RWPE1 (cell line): ENCODE measurements at places on chromosomes 5 and 9.

GRCh38 chr9:134778841-134779411 is 101.7 kb upstream of the FCN2 start:
- DNase-seq, result peak; percentile 73

DNA sequence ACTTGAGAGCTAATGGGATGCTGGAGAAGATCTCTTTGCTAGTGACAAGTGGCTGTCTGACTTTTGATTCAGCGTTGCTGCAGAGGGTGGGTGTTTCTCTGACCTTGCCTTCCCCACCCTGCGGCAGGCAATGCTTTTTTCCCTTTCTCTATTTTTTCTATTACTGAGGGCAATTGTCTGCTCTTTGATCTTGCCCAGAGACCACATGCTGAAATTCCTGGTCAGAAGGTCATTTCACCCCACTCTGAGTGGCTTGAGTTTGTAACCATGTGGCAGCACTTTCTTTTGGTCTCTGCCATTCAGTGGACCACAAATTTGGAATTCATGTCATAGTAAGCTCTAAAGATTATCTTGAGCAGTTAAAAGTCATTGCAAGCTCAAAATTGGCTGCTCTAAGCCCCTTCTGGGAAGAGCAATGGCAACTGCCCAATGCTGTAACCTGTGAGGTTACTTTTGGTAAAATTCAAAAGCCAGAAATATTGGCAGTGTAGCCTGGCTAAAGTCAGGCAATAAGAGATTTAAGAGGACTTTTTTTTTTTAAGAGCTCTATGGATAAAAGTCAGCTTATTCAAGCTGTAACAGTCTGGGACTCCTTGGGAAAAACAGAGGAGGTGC is 30.4 kb upstream of the MTMR12 start:
- no peak for DNase-seq

GRCh38 chr9:124684169-124684568 is 86.9 kb downstream of the NR6A1 start:
- no peak for DNase-seq

DNA sequence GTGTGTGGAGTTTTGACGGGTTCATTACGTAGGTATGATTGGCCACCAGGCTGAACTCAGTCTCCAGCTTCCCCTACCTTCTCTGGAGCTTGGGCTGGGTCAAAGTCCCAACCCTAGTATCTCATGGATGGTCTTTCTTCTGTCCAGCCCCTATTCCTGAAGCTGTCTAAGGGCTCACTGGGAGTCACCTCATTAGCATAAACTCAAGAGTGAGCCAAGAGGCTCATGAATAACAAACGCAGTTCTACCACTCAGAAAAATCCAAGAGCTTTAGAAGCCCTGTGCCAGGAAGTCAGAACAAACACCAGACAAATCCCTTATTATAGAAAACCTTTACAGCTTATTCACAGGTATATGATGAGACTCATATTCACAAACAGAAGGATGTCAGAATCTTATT is 180.3 kb upstream of the NFIL3 start:
- DNase-seq, result no peak

- DNase-seq, result no peak
Measured at GRCh38 chr9:103674271-103674670, 419.8 kb upstream of the SMC2 start.

GRCh38 chr5:122368510-122369251 is 56.6 kb downstream of the SNCAIP start:
- no peak for DNase-seq

DNA sequence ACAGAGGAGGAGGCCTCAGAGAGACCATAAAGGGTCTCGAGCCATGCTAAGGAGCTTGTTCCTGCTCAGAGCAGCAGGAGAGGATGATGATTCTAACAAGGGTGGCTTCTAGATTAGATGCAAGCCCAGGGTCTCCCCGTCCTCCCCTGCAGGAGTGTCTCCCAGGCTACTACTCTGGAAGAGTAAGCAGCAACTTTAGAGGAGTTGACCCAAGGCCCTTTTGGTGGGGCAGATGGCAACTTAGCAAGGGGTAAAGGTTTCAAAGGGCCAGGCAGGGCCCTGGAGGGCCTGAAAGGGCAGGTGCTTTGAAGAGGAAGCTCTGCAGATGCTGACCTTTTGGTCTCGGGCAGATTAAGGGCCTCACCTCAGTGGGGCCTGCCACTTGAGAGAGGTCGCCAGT is 174.9 kb downstream of the GABBR2 start:
- no peak for DNase-seq
